ENCODE measurements at places on chromosomes 7 and 10.

DNA sequence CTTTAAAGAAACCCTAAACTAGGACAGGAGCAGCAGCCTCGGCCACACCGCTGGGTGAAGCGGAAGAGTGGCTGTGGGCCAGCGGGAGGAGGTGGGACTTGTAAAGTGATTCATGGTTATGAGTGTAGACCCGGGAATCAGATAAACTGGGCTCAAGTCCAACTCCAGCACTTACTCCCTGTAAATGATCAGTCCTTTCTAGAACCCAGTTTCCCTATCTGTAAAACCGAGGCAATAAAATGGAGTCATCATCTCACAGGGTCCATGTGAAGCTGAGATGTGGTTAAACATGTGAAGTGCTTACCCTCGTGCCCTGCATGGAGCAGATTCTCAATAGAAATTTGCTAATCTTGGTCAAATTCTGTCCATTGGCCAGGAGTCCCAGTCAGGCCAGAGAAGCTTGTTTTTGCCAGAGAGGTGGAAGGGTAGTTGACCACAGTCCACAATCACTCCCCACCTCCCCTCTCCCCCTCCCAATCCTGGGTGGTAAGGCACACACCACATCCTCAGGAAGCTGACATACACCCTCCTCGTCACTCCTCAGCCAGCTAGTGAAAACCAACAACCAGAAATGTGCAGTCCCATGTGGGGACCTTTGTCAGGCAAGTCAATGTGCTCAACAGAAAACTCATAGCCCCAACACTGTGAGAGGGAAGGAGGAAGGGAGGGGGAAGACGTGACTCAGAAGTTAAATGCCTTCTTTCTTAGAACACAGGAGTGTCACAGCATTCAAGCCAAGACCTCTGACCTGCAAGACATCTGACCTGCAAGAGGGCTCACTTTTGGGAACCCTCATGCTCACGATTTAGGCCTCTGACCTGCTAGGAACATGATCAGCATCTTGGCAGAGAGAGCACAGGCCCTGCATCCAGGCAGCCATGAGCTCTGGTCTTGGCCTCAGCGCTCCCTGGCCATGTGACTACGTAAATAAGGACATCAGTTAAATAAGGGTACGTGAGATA is 145.1 kb downstream of the PLXNA4 start:
- no peak for DNase-seq

- no peak for DNase-seq
Observed at GRCh38 chr7:44172352-44172751, 16.9 kb downstream of the GCK start.

DNA sequence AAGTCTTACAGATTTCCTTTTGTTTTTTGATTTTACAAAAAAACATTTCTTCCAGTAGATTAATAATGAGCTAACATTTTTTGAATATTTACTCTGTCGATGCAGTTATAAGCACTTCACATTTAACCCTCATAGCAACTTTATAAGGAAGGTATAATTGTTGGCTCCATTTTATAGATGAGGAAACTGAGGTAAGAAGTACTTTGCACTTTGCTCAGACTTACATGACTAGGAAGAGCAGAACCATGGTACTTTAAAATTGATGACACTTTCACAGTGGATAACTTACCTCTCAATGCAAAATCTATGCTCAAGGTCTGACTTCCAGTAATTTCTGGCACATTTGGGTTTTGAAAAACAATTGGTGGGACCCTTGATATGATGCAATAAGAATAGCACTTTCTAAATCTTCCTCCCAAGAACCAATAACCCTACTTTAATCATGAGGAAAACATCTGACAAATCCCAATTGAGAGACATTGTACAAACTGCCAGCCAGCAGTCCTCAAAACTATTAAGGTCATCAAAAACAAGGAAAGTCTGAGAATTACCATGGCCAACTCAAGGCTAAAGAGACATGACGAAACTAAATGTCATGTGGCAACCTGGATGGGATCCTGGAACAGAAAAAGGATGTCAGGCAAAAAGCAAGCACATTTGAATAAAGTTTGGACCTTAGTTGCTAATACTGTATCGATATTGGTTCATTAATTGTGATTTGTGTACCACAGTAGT is 72.6 kb downstream of the RALA start:
- DNase-seq = no peak

DNA sequence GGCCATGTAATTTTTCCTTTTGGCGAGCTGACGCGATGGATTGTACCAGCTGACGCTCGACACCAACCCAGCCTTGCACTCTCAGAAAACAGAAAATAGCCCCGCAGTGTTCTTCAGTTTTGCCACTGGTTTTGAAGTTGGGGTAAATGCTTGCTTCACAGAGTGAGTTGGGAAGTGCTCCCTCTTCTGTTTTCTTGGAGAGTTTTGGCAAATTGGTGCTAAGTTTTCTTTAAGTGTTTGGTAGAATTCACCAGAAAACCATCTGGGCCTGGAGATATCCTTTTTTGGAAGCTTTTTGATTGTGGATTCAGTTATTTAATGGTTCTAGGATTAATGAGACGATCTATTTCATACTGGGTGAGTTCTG is 252.8 kb downstream of the ELFN1 start:
- no peak for DNase-seq

- DNase-seq = no peak
Observed at GRCh38 chr10:133355991-133356390, 1.8 kb downstream of the FUOM start.

DNA sequence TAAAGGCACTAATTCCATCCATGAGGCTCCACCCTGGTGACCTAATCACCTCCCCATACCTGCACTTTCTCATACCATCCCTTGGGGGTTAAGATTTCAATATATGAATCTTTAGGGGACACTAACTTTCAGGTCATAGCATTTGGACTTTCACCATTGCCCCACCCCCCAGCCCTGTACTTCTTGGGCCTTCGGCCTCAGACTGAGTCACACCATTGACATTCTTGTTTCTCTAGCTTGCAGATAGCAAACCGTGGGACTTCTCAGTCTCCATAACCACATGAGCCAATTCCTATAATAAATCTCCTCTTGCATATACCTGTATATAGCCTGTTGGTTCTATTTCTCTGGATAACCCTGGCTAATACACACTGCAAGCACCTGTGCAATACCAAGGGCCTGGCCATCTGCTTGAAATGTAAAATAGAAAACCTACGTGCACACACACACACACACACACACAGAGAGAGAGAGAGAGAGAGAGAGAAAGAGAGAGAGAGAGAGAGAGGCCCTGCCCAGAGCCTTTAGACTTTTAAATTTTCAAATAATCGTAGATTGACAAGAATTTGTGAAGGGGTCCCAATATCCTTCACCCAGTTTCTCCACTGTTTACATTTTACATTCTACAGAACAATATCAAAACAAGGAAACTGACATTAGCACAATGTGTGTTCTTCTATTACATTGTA is 25.3 kb downstream of the ANXA8 start:
- no peak for DNase-seq

DNA sequence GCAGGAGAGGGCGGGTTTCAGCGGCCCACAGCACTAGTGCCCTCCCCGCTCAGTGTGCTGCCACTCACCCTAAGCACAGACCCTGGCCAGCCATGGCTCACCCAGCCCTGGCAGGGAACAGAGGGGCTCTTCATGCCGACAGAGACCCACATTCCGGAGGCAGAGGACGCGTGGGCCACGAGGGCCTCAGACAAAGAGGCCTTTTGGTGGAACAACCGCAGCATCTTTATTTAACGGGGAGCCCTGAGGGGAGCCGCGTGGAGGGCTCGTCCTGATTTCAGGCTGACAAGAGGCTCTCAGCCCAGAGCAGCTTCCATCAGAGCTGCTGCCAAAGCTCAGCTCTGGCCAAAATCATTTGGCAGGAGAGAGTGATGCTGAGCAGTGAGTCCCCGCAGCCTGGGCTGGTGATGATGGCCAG is 127.8 kb downstream of the SH3PXD2A start:
- no peak for DNase-seq
